NCI-H526 (cell line): ENCODE measurements at places on chromosomes 11 and 22.

DNA sequence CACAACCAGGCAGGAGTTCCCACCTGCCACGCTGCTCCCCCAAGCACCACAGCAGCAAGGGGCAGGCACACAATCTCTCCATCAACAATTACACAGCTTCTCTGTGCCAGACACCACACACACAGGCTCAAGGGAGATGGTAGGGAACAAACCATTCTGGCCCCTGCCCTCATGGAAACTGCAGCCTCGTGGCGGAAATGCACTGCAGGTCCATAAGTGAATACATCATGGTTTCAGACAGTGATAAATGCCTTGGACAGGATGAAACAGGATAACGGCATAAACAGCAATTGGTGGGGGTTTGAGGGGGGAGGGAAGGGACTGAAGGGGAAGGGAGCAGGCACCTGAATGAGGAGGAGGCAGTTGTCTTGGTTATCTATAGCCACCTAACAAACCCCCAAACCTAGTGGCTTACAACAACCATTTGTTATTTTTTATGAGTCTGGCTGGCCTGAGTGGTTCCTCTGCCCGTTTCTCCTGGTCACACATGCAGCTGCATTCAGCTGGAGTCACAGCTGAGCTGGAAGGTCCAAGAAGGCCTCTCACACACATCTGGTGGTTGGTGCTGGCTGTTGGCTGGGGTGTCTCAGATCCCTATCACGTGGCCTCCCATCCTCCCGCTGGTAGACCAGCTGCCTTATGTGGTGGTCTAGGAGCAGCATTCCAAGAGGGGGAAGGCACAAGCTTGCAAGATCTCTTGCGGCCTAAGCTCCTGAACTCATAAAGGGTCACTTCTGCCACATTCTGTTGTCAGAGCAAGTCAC lies 15.0 kb upstream of the YWHAH start:
- DNase-seq: no peak

- DNase-seq: no peak
Measured at GRCh38 chr11:48007677-48008076, 27.3 kb downstream of the PTPRJ start.

GRCh38 chr11:57097149-57097548 lies 84.6 kb upstream of the LRRC55 start:
- no peak for DNase-seq

GRCh38 chr22:33785283-33785968 lies 134.8 kb downstream of the LARGE1 start:
- DNase-seq: no peak

GRCh38 chr22:38267086-38267485 lies 5.7 kb downstream of the TMEM184B start:
- DNase-seq: no peak

- DNase-seq: no peak
Measured at GRCh38 chr11:109648804-109649203, 226.8 kb downstream of the C11orf87 start.

- peak; percentile 84 for DNase-seq
Measured at GRCh38 chr11:62081378-62082291, 42.2 kb upstream of the INCENP start.

- no peak for DNase-seq
Measured at GRCh38 chr11:3169255-3170043, 4.3 kb upstream of the OSBPL5 start.

DNA sequence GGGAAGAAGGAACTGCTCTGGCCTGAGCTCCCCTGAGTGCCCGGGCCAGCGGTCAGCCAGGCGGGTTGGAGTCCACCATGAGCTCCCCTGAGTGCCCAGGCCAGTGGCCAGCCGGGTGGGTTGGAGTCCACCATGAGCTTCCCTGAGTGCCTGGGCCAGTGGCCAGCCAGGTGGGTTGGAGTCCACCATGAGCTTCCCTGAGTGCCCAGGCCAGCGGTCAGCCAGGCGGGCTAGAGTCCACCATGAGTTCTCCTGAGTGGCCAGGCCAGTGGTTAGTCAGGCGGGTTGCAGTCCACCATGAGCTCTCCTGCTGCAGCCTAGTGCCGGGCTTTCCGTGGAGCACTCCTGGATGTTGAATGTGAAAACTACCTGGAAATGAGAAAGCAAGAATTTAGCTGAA lies 844.0 kb downstream of the TBC1D22A start:
- DNase-seq: no peak

DNA sequence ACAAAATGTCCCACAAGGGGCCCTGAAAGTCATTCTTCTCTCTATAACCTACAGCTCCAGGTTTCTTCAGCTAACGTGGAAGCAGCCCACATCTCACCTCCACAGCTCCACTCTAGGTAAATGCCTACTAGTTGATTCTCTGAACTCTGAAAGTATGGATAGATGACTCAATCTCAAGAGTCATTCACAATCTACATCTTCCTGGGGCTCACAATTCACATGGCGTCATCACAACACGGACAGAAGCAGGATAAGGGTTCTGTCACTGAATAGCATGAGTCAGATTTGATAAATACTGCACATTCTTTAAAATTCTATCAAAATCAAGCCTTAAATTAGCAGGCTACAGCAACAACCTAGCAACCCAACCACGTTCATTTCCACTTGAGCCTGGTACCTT lies 96.3 kb downstream of the PLEKHA7 start:
- no peak for DNase-seq

DNA sequence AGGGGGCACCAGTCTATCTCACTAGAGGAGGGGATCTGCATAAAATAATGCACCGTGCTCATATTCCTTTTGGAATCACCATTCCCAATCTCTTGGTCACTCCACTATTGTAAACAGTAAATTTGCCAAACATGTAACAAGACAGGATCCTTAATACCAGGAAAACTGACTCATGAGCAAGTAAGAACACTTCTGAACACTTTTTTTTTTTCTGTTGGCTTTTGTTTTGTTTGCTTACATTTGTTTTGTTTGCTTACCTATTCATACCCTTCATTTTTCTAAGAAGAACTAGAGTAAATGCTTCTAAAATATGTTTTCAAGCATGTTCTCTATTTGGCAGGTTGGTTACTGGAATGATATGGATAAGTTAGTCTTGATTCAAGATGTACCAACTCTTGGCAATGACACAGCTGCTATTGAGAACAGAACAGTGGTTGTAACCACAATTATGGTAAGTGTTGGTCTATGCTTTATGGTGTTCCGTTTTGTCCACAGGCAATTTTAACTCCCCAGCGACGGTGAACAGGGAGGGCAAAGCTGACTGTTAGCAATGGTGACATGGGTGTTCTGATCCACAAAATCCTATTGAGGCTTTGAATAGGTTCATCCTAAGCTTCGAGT lies 111.8 kb downstream of the MSANTD4 start:
- no peak for DNase-seq

- no peak for DNase-seq
Measured at GRCh38 chr11:7246179-7246578, 5.5 kb upstream of the SYT9 start.

- DNase-seq: no peak
Measured at GRCh38 chr11:106821291-106821690, 197.0 kb downstream of the GUCY1A2 start.

DNA sequence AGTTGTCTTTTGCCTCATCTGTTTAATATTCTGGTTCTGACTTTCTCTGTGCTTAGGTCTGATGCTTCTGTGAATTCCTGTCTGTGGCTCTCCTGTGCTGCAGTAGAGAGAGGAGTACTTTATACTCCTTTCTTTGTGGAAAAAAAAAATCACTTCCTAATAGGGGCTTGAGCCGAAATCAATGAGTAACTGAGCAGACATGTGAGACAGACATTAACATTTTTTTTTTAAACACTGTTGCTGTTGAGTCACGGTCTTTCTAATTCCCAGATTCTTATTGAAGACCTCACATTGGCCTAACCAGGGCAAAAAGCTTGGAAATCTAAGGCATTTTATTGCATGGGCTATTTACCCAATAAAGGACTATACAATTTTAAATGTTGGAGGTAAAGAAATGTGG lies 86.1 kb downstream of the GRM5 start:
- DNase-seq: no peak

DNA sequence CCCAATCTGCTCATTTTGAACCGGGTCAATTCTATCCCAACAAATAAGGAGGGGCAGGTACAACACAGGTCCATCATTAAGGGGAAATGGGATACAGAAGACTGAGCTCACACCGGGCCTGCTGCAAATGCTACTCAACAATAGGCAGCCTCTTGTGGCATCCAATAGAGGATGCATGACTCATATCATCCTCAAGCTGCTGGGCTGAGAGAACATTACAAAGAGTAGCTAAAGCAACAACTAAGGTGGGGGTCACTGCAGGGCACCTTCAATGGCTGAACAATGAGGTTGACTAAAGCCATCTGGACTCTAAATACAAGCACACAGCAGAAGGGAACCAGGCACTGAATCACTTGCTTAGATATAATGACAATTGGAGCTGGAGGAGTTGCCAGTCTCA lies 130.1 kb upstream of the SYN3 start:
- DNase-seq: no peak

DNA sequence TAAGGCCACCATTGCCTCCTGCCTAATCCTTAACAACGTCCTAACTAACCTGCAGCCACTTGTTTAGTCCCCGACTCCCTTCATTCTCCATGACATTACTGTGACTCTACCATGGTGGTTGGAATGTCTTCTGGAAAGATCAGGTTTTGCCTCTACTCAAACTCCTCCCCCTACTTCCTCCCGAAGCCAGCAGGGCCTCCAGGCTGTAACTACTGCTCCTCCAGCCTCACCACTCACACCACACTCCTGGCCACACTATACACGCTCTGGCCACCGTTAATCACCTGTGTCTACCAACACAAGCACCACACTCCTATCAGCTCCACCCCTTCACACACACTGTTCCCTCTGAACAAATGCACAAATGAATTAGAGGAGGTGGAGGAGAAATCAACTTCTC lies 69.2 kb downstream of the PACSIN2 start:
- no peak for DNase-seq

DNA sequence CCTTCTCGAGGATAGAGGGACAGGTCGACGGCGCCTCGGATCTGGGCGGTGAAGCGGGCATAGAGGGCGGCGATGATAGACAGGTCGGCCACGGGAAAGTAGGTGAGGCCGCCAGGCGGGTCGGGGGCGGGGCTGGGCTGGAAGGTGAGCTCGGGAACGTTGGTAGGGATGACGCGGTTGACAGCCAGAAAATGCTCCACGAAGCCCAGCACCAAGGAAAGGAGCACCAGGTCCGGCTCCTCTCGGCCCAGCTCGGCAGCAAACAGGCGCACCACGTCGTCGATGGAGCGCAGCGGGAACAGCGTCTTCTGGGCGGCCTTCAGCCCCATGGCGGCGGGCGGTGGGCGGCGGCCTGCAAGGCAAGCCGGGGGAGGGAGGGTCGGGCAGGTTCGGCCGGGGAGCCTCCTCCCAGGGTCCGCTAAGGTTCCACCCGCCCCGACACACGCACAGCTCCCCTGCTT lies 540 bp downstream of the MEN1 start:
- DNase-seq: peak; percentile 44
